ENCODE measurements at places on chromosomes 12 and 14. TPM values are rescaled to one million over a fixed set of nuclear protein-coding genes. Genes with fewer than 3 reads are reported as not detected.

GRCh38 chr12:28883406-28883997 is 265.6 kb upstream of the FAR2 start:
- no peak for DNase-seq

The SRGAP1 gene
- 58.7 TPM for total RNA-seq

The BMP4 gene
- total RNA-seq, result 17.7 TPM

- no peak for DNase-seq
Measured at GRCh38 chr14:97388408-97388807, 591.2 kb downstream of the VRK1 start.

- DNase-seq, result no peak
Measured at GRCh38 chr14:41167040-41167439, 439.6 kb upstream of the LRFN5 start.

- no peak for DNase-seq
Measured at GRCh38 chr14:75967866-75968265, 13.9 kb downstream of the TGFB3 start.

DNA sequence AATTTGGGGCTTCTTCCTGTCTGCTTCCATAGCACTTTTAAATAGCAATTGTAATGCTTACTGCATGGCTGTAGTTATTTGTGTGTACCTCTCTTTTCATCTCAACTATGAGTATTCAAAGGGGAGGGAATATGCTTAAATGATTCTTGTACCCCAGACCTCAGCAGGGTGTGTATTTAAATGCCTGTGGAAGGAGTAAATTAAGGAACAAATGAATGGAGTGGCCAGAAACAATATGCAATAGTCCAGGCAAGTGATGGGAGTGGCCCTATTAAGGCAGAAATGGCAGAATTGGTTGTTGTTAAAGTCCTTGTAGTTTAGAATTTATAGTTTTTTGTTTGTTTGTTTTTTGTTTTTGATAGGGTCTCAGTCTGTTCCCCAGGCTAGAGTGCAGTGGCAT is 1.5 kb downstream of the RAD51B start:
- no peak for DNase-seq

DNA sequence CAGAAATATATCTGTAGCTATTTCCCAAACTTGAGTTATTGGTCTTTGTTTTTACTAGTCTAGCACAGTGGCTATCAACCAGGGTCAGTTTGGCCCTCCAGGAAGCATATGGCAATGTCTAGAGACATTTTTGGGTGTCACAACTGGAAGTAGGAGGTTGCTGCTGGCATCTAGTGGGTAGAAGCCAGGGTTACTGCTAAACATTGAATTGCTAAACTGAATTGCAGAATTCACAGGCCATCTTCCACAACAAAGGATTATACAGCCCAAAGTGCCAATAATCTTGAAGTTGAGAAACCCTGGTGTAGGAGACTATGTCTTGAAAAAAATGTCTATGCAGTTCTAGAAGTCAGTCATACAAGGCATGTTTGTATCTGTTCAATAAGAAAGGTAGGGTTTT is 27.7 kb downstream of the ARHGAP5 start:
- DNase-seq, result no peak

GRCh38 chr12:81274637-81275529 is 197.0 kb downstream of the ACSS3 start:
- DNase-seq, result no peak

- no peak for DNase-seq
Measured at GRCh38 chr12:23909551-23909950, 39.9 kb downstream of the SOX5 start.

- DNase-seq, result no peak
Measured at GRCh38 chr14:92317511-92317910, 5.5 kb upstream of the SLC24A4 start.

The SERPINA9 gene
- total RNA-seq, result not detected

DNA sequence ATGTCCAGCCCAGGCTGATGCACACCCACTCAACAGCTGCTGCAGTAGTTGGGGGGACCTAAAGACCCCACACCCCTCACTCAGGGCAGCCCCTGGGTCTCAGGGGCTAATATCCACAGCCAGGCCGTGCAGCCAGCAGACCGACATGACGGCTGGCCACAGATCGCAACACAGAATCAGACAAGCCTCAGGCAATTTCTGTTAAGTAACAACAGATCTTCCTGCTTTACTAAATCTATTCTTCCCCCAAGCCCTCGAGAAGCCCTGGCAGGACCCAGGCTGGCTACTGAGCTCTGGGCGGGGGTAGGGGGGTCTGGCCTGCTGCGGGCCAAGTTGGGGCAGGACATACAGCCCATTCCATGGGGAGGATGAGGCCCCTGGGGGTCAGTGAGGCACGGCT is 28.0 kb upstream of the NUDT14 start:
- DNase-seq, result no peak

- DNase-seq, result no peak
Measured at GRCh38 chr12:81573228-81573627, 185.9 kb downstream of the PPFIA2 start.

DNA sequence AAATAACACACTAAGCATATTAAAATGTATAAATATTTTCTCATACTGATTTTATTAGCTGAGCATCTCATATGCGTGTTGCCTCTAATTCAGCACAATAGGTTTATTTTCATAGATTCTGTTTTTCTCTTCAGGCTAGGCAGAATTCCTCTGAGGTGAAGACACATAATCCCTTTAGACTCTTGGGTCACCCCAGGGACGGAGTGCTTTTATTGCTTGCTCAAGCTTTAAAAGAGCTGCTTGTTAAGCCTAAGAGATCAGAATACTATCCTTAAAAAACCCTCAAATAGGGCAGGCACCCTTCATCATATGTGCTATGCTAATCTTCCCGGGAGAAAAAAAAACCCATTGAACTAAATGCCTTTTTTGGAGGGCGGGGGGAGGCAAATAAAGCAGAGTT is 390.1 kb downstream of the KCNH5 start:
- no peak for DNase-seq

The PLEKHH1 gene
- total RNA-seq, result 18.9 TPM

DNA sequence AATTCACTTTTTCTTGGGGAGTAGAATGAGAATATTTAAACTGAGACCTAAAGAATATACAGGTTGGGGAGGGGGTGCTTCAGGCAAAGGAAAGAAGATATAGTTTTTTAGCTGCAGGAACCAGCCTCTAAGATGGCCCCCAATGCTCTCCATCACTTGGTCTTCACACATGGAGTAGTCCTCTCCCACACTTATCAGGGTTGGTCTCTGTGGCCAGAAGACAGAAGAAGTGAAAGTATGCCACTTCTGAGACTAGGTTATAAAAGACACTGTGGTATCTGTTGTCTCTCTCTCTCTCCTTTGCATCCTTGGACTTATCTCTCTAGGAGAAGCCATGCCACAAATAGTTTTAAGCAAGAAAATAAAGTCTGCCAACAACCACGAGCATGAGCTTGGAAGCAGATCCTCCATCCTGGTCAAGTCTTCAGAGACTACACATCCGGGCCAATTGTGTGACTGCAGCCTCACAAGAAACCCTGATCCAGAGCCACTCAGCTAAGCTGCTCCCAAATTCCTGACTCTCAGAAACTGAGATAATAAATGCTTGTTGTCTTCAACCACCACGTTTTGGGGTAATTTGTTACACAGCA is 18.0 kb downstream of the PUS7L start:
- no peak for DNase-seq

GRCh38 chr14:35766036-35766699 is 42.9 kb downstream of the RALGAPA1 start:
- DNase-seq, result no peak

The CAPZA3 gene
- 3.5 TPM for total RNA-seq

GRCh38 chr12:53381731-53382630 is 2.0 kb downstream of the SP1 start:
- no peak for DNase-seq

- DNase-seq, result no peak
Measured at GRCh38 chr14:90867501-90867900, 51.3 kb upstream of the TTC7B start.

The HOXC10 gene
- total RNA-seq, result 4.3 TPM

DNA sequence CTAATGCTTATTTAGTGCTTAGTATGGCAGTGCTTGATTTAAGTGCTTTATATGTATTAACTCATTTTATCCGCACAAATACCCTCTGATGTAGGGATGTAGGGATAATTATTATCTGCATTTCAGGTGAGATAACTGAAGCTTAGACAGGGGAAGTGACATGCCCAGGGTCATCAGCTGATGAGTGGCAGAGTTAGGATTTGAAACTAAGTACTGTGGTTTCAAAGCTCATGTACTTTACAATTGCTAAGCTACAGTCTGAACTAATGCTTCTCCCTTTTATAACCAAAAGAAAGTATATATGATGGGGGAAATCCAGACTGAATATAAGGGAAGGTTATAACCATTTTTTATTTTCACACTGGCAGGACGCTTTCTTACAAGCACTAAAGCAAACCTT is 229.6 kb upstream of the NAV3 start:
- no peak for DNase-seq

DNA sequence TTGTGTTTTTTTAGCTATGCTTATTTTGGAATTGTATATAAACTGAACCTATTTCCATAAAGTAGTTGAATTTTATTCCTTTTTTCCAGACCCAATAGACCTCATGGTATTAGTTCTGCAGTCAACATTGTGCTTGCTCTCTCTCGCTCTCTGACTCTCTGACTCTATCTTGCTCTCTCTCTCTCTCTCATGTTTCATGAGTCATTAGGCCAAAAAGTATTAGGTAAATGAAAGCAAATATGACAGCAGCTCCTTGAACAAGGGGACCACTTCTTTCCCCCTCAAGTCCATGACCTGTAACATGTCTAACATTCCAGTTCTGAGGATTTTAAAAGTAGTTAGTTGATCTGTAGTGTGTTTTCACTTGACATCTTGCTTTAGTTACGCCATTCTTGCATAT is 14.0 kb upstream of the C12orf71 start:
- no peak for DNase-seq

GRCh38 chr14:80872645-80873044 is 68.9 kb downstream of the CEP128 start:
- DNase-seq, result no peak

The OTOGL gene
- total RNA-seq, result 1.3 TPM

DNA sequence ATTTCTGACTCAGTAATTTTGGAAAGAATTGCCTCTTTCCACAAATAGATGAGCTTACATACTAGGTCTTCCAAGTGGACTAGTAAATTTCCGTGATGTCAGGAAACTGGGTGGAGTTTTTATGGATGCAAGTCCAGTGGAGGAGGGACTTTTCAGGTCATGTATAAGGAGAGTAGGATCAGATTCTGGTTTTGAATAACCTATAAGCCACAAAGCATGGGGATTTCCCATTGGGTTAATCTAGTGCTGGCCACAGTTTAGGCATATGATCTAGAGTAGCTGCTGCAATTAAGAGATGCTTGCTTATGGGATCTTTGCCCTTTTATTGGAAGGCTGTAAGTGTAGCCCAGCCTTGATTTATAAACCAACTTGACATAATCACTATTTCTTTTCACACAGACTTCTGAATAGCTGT is 33.8 kb downstream of the STK38L start:
- no peak for DNase-seq

- no peak for DNase-seq
Measured at GRCh38 chr12:19234981-19235871, 105.7 kb downstream of the PLEKHA5 start.

The PTPN6 gene
- total RNA-seq, result 28.0 TPM

DNA sequence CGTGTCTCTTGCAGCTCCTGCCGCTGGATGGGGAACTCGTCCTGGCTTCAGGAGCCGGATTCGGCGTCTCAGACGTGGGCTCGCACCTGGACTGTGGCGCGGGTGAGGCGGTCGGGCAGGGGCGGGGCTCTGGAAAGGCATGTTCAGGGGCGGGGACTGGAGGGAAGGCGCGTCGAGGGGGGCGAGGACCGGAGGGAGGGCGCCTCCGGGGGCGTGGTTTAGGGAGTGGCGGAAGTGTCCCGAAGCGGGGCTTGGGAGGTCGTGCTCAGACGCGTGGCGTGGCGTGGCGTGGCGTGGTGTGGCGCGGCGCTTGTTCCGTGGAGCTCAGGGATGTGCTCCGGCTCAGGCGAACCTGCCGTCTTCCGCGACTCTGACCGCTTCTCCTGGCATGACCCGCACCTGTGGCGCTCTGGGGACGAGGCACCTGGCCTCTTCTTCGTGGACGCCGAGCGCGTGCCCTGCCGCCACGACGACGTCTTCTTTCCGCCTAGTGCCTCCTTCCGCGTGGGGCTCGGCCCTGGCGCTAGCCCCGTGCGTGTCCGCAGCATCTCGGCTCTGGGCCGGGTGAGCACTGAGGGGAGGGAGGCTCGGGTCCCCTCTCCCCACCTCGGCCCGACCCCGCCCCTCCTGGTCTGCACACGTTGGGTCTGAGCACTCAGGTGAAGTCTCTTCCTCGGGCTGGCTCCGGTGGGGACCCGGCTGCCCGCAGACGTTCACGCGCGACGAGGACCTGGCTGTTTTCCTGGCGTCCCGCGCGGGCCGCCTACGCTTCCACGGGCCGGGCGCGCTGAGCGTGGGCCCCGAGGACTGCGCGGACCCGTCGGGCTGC is 6.2 kb downstream of the AMN start:
- no peak for DNase-seq

DNA sequence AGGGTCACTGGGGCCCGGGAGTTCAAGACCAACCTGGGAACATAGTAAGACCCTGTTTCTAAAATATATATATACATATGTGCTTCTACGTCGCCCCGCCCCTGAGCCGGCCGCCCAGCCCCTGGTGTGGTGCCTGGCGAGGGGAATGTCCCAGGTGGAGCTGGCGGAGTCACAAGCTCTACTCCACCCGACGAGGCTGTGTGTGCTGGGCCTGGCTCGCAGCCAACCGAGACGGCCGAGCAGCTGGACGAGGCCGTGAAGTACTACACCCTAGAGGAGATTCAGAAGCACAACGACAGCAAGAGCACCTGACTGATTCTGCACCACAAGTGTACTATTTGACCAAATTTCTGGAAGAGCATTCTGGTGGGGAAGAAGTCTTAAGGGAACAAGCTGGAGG is 22.1 kb upstream of the ITPK1 start:
- DNase-seq, result peak; percentile 70

DNA sequence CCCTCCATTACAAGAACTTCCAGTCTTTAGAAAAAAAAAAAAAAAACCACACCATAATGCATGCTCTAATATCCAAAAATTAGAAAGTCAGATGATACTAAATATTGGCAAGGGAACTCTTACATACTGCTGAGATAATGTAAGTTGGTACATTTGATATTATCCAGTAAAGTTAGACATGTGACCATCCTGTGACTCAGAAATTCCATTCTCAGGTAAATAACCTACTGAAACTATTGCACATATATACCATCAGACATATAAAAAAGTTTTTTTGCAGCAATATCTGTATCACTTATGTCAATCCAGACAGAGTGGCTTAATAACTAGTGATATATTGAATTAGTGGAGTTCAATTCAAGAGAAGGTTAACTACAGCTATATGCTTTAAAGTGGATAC is 63.5 kb downstream of the KITLG start:
- no peak for DNase-seq

- no peak for DNase-seq
Measured at GRCh38 chr12:118274066-118274465, 98.6 kb downstream of the TAOK3 start.

GRCh38 chr14:59339524-59340330 is 125.5 kb downstream of the GPR135 start:
- DNase-seq, result no peak

The FOXG1 gene
- total RNA-seq, result not detected

- DNase-seq, result no peak
Measured at GRCh38 chr14:88025313-88025712, 20.4 kb downstream of the GPR65 start.

- peak; percentile 19 for DNase-seq
Measured at GRCh38 chr14:104292084-104292970, 153.9 kb downstream of the KIF26A start.
